ENCODE measurements at places on chromosomes 4 and X.

DNA sequence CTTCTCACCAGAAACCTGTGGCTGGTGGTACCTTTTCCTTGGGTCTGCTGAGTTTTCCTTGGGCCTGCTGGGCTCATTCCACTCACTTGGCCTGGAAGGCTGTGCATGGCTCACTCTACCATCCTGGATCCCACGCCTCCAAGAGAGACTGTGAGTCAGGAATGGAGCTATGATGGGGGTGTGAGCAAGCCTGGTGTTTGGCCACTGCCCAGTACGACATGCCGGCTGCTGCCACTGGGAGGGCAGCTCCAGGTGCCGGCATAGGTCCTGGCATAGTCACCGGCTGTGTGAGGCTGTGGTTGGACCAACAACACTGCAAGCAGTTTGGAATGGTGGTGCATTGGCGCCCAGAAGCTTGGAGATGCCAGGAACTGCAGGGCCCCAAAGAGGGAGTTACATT is 721.7 kb downstream of the PCDH18 start:
- DNase-seq = no peak

DNA sequence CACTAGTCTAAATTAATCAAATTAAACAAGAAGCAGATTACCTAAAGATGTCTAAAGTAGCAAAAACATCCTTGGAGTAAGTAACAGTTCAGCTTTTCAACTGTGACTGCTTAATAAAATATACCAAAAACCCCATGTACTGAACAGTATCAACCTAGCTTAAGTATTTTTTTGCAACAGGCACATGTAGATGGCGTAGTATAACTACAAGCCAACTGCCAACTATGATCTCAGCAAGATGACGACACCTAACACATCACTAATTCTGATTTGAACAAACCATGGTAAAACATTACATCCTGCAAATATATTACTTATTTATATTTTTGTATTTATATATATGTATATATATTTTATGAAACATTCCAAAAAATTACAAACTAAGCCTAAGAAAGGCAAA is 24.5 kb downstream of the DHX15 start:
- no peak for DNase-seq

DNA sequence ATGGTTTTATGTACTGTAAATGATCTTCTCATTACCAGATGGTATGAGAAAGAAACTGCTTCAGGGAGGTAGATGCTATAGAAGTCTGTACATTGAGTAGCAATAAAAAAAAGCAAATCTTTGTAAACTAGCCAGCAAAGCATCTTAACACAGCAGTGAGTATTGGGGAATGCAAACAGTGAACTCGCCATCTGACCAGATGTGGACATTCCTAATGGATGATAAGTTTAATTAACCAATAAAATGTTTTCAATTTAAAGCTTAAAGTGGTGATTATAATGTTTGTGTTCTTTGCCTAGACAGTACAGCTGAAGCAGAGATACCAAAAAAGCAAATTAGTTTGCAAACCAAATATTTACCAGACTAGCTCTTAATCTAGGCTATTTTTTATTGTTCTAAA is 1144.2 kb downstream of the FAT4 start:
- DNase-seq = no peak

- DNase-seq = no peak
These were observed 22.3 kb downstream of the GAK start for GRCh38 chr4:909821-910220.

DNA sequence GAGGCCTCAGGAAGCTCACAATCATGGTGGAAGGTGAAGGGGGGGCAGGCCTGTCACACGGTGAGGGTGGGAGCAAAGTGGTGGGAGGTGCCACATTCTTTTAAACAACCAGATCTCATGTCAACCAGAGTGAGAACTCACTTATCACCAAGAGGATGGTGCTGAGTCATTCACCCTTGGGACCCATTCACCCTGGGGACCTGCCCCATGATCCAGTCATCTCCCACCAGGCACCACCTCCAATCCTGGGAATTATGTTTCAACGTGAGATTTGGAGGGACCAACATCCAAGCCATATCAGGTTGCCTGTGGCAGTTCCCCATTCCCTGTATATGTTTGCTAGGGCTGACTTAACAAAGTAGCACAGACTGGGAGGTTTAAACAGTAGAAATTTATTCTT is 318.4 kb upstream of the CLNK start:
- DNase-seq = no peak

- no peak for DNase-seq
These were observed 72.0 kb upstream of the PJA1 start for GRCh38 chrX:69237236-69237635.

GRCh38 chr4:1855333-1856070 is 454 bp downstream of the LETM1 start:
- DNase-seq = no peak

GRCh38 chr4:2260344-2261109 is 1.4 kb downstream of the MXD4 start:
- no peak for DNase-seq

- DNase-seq = no peak
These were observed 31.1 kb upstream of the WDR17 start for GRCh38 chr4:176034499-176034898.

DNA sequence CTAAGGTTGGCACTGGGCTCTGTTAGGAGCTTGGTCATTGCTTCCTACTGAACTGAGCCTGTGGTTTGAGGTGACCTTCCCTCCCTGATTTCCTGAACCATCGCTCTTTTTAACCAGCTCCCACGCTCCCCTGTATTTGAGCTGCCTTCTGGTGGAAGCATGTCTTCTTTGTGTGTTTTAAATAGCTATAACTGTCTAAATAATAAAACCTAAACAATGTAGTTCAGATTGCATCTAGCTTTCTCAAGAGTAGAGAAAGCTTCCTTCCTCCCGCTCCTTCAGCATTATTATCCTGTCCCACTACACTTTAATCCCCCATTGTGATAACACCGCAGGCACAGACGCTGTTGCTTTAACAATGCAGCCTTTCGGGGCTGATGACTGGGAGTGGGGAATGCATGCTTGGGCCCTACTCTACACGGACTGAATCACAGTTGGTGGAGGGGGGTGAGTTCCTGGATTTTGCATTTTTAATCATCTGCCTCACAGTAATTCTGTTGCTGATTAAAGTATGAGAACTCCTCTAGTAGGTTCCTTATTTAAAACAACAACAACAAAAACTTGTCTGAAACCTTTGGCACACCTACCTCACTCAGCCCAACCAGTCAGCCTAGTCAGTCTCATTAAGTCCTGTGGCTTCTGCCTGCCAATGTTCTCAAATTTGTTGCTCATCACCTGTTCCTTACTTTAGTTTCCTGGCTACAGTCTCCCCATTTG is 6.6 kb downstream of the SMS start:
- no peak for DNase-seq

DNA sequence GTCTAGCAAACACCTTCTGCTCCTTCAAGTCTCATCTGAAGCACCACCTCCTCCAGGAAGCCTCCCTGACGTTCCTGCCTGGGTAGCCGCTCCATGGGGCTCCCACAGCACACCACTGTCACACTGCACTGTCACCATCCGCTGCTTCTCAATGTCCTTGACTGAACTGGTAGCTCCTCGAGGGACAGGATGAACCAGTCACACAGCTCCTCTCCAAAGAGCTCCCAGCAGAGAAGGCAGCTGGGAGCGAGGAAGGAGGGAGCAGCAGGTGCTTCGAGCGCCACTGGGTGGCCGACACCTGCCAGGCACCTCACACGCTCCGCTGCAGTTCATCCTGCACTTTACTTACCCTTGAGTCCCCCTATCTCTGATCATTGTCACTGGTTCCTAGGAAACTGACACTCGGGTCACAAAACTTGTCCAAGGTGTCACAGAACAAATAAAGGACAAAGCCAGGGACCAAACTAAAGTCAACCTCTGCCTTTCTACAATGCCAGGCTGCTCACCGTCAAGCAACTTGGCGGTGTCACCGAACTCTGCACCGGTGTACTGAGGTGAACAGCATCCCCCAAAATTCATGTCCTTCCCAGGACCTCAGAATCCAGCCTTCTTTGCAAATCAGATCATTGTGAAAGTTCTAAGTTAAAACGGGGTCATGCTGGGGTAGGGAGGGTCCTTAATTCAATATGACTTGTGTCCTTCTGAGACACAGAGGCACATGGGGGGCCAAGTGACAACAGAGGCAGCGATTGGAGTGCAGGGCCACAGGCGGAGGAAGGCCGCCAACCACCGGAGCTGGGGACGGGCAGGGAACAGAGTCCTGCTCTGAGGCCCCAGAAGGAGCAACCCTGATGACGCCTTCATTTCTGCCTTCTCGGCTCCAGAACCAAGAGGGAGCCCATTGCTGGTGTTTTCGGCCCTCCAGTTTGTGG is 5.5 kb upstream of the S100P start:
- DNase-seq = no peak
